SW 1271 (cell line): ENCODE measurements at places on chromosomes 3 and 15.

DNA sequence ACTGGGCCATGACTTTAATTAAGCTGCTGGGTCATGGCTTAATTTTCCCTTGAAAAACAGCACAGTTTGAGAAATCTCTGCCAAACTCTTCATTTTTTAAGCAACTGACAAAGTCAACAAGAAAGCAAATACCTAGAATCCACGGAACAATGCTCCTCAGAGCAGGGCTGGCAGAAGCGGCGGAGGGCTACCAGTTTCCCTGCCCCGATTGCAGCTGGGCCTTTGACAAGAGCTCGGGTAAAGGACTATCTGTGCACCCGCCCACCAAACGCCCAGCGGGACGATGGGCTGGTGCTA is 1.2 kb downstream of the GOLIM4 start:
- DNase-seq, result no peak

DNA sequence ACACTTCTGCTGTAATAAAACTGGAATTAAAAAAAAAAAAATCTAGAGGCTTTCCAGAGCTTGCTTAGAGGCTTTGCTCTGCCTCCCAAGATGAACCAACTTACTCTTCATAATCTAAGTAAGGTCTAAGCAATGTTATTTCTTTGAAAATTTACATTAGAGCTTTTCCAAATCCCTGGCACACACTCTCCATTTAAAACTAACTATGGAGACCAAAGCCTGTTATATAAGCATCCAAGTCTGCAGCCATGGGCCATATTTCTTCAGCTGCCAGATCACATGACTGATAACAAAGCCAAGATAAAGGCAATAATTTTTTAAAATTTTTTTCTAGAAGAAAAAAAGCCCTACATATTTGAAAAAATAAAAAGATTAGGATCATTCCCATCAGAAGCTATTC is 55.0 kb upstream of the ARHGEF3 start:
- no peak for DNase-seq

- no peak for DNase-seq
Observed at GRCh38 chr3:64042952-64043351, 19.7 kb upstream of the PSMD6 start.

DNA sequence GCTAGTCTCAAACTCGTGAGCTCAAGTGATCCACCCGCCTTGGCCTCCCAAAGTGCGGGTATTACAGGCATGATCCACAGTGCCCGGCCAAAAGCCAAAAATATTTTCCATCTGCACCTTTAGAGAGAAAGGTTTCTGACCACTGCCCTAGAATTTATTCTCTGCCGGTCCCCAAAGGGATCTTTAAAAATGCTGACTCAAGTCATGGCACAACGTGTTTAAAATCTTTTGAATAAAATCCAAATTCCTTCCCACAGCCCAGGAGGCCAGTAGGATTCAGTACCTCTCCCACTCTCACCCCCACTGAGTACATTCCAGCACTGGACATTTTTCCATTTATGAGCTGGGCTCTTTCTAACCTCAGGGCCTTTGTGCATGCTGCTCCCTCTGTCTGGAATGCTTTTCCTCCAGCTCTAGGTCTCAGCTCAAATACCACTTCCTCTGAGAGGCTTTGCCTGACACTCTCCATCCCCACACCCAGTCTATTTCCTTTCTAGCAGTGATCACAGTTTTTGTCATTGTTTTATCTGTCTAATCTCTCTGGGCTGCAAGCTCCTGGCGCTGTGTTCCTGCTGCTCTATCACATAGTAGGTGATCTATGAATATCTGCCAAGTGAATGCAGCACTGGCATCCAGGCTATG is 502.9 kb downstream of the SHQ1 start:
- DNase-seq, result no peak

DNA sequence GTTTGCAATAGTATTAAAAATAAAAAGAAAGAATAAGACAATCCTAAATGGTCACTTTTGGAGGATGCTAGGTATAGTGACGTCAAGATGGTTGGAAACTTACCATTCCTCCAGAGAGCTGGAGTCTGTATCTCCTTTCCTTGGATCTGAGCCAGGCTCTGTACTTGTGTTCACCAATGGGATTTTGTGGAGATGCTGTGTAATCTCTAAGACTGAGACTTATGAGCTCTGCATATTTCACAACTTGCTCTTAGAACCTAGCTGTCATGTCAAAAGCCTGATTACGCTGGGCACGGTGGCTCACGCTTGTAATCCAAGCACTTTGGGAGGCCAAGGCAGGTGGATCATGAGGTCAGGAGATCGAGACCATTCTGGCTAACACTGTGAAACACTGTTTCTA is 126.8 kb upstream of the CLSTN2 start:
- no peak for DNase-seq
